ENCODE measurements at places on chromosomes 1 and 21.

GRCh38 chr1:75394386-75395139 lies 216.4 kb downstream of the SLC44A5 start:
- DNase-seq, result no peak

- DNase-seq, result no peak
These were observed 78.6 kb upstream of the ACTL8 start for GRCh38 chr1:17676387-17677060.

GRCh38 chr1:189644970-189645369 lies 832.7 kb downstream of the BRINP3 start:
- DNase-seq, result no peak

- DNase-seq, result no peak
These were observed 364.9 kb downstream of the PRDM2 start for GRCh38 chr1:14064649-14065442.

DNA sequence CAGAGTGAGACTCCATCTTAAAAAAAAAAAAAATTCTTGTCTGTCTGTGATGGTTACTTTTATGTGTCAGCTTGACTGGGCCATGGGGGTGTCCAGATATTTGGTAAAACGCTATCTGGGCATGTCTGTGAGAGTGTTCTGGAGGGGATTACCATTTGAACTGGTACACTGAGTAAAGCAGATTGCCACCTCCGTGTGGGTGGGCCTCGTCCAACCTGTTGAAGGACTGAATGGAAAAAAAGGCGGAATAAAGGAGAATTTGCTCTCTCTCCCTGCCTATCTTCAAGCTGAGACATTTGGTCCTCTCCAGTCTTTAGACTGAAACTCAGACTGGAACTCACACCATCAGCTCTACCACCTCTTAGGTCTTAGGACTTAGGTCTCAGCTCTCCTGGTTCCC lies 82.8 kb downstream of the MIS18A start:
- no peak for DNase-seq
